GM12878 (cell line): ENCODE measurements at places on chromosomes 12 and 14. TPM values are rescaled to one million over a fixed set of nuclear protein-coding genes. Genes with fewer than 3 reads are reported as not detected.

Gene SERPINA9
- total RNA-seq, result not detected in 2 replicates

Gene TBC1D30
- total RNA-seq, result 15.8 and 16.1 TPM in 2 replicates

DNA sequence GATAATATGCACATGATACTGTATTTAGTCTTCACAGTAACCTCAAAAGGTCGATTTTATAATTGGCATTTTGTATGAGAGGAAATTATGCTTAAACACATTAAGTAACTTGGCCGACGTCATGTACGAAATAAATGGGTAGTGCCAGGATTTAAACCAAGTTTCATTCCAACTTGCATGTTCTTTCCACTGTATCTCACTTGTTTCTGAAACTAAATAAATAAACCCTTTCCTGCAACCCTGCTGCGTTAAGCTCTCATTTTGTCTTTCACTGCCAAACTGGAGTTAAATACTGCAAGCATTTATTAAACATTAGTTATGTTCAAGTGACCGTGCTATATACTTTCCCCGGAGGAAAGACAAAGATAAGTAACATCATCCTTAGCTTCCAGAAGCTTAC, 293.9 kb upstream of the PRKD1 start:
- no peaks in the 10 kb centered on the region for H3K4me1 ChIP-seq
- H3K27me3 ChIP-seq, result no peaks in the 10 kb centered on the region
- DNase-seq, result no peak
- no peak overlapping the region for H3K4me3 ChIP-seq
- H3K36me3 ChIP-seq, result no peaks in the 10 kb centered on the region

Gene PTPN21
- total RNA-seq, result 0.08 and 0.23 TPM in 2 replicates

DNA sequence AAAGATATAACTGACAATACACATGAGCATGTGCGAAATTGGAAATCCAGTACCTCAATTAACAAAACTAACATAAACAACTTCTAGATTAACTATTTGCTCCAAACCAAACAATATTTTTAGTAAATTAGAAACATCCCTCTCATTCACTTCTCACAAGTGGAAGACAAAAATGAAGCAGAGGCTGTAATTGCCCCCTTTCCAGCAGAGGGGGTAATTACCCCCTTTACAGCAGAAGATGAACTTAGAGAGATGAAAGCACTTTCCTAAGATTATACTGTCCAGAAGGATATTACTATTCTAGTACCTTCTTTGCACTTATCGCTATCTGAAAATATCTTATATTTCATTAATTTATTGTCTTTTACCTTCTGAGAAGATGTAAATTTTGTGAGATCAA, 1025.2 kb downstream of the FSCB start:
- H3K4me3 ChIP-seq, result no peak overlapping the region
- no peaks in the 10 kb centered on the region for H3K27me3 ChIP-seq
- H3K27ac ChIP-seq, result no peak overlapping the region
- DNase-seq, result no peak
- no peaks in the 10 kb centered on the region for H3K36me3 ChIP-seq

- H3K4me1 ChIP-seq, result no peaks in the 10 kb centered on the region
- H3K36me3 ChIP-seq, result no peaks in the 10 kb centered on the region
- H3K27me3 ChIP-seq, result no peaks in the 10 kb centered on the region
These were observed 27.6 kb downstream of the TRIM9 start for GRCh38 chr14:51067295-51067694.

- no peak overlapping the region for H3K4me3 ChIP-seq
- H3K27me3 ChIP-seq, result no peaks in the 10 kb centered on the region
- no peaks in the 10 kb centered on the region for H3K36me3 ChIP-seq
- peaks cover 5% of the 10 kb centered on the region for H3K4me1 ChIP-seq
These were observed 112.1 kb downstream of the DPF3 start for GRCh38 chr14:72781561-72782508.

Gene PGF
- total RNA-seq, result 1.0 and 1.1 TPM in 2 replicates

Gene CD27
- total RNA-seq, result 116 and 117 TPM in 2 replicates

DNA sequence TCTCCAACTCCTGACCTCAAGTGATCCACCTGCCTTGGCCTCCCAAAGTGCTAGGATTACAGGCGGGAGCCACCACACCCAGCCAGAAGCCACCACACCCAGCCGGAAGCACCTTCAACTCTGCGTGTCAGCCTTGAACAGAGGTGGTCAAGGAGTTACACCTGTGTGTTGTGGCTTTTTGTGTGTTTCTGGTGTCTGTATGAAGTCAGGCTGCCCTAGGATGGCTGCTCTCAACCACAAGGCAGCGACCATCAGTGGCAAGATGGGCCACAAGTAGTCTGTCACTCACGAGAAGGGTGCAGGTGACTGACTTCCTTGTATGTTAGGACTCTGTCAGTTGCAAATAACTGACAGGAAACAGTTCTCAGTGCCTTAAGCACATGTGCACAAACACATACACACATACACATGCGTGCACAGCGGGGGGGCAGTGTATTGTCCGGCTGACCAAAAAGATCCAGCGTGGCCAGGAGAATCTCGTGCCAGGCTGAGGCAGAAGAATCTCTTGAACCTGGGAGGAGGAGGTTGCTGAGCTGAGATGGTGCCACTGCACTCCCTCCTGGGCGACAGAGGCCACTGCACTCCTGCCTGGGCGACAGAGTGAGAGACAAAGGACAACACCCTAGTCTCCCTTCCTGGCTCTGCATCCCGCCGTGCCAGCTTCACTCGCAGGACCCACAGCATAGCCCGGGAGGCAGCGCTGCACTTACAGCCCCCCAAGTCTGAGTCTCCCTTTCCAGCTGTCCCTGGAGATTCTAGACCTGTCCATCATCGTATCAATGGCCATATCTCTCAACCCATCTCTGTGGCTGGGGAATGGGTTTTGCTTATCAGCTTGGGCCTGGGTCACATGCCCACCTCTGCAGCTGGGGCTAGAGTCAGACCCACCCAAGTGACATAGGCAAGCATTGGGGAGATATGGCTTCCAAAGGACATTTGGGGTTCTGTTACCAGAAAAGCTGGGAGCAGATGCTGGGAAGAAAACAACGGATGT, 13.7 kb downstream of the P2RX4 start:
- no peaks in the 10 kb centered on the region; the same call in 1 of the 2 replicates for H3K36me3 ChIP-seq
- H3K27me3 ChIP-seq, result no peaks in the 10 kb centered on the region
- no peak overlapping the region for H3K27ac ChIP-seq
- no peak for DNase-seq

- no peaks in the 10 kb centered on the region for H3K27me3 ChIP-seq
- no peak overlapping the region for H3K27ac ChIP-seq
- no peak for DNase-seq
- H3K4me3 ChIP-seq, result no peak overlapping the region
- peaks cover 6% of the 10 kb centered on the region; the same call in 1 of the 2 replicates for H3K4me1 ChIP-seq
- peaks cover 3% of the 10 kb centered on the region for H3K36me3 ChIP-seq
These were observed 9.2 kb upstream of the TIGAR start for GRCh38 chr12:4311776-4312175.

DNA sequence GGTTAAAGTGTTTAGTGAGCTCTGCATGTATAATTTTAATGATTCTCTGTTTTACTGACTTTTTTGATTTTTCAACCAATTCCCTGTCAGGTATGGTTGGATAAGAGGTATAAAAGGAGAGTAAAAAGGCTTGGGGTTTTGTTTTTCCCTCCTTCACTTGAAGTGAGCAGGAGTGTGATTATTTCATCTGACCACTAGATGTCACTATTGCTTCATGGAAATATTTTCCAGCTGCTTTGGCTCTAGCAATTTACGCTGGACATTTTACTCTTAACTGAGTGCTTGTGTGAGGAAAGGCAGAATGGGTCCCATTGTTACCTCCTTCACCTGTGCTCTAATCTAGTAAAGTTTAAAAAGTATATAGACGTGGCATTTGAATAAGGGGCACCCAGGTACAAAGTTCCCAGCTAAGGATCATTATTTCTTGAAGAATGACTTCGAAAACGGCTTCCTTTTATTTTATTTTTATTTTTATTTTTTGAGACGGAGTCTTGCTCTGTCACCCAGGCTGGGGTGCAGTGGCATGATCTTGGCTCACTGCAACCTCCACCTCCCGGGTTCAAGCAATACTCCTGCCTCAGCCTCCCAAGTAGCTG, 66.5 kb downstream of the TBC1D30 start:
- no peaks in the 10 kb centered on the region for H3K27me3 ChIP-seq
- H3K27ac ChIP-seq, result no peak overlapping the region
- H3K4me3 ChIP-seq, result no peak overlapping the region

- peaks cover under 1% of the 10 kb centered on the region; the same call in 1 of the 2 replicates for H3K4me1 ChIP-seq
- DNase-seq, result no peak
- H3K27ac ChIP-seq, result no peak overlapping the region
- no peaks in the 10 kb centered on the region for H3K27me3 ChIP-seq
- H3K4me3 ChIP-seq, result no peak overlapping the region
These were observed 28.5 kb upstream of the PWP1 start for GRCh38 chr12:107657133-107657532.

DNA sequence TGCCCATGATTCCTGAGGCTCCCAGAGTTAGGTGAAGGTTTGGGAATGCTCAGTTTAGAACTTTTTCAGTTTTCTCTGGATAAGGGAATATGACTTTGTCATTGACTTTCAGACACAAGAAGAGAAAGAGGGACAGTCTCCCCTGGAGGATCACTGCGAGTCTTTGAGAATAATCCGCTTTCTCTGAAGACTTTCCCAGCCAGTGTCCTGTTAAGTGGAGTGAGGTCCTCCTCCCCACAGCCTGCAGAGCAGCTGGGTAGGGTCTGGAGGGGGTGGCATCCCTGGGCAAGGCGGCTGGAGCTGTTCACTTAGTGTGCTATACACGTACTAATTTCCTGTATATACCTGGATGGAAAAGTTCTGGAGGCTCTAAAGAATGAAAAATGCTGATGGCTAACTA, 8.5 kb upstream of the RAB35 start:
- no peak overlapping the region for H3K27ac ChIP-seq
- no peak overlapping the region for H3K4me3 ChIP-seq
- DNase-seq, result no peak
- H3K4me1 ChIP-seq, result peaks cover 35% of the 10 kb centered on the region
